ENCODE measurements at places on chromosomes 12 and 14. TPM values are rescaled to one million over a fixed set of nuclear protein-coding genes. Genes with fewer than 3 reads are reported as not detected.

GRCh38 chr14:96126783-96127271, 77.8 kb upstream of the BDKRB2 start:
- peak; percentile 55 for DNase-seq
- no peaks in the 10 kb centered on the region for H3K27me3 ChIP-seq

GRCh38 chr14:37480446-37481290, 114.4 kb downstream of the FOXA1 start:
- DNase-seq, result no peak
- no peaks in the 10 kb centered on the region for H3K27me3 ChIP-seq
- H3K4me1 ChIP-seq, result no peaks in the 10 kb centered on the region
- H3K4me3 ChIP-seq, result no peak overlapping the region

- H3K27me3 ChIP-seq, result no peaks in the 10 kb centered on the region
- no peaks in the 10 kb centered on the region for H3K36me3 ChIP-seq
- H3K27ac ChIP-seq, result no peak overlapping the region
Measured at GRCh38 chr14:68603533-68604360, 189.1 kb downstream of the ZFP36L1 start.

DNA sequence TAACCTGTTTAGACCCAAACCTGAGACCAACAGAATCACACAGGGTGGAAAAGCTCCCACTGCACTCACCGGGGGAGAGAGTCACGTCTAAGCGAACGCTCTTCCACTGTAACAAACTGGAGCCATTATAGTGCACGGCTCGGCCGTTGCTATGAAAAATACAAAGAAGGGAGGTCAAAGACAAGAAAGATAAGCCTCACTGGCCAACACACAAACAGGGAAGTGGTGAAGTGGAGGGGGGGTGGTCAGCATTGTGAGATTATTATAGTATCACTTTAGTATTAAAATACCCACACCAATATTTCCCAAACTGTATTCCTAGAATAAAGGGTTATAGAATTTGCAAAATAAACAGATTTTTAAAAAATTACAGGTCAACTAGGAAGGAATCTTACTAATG, 90.9 kb downstream of the TRAFD1 start:
- DNase-seq, result no peak
- peaks cover 2% of the 10 kb centered on the region for H3K4me1 ChIP-seq
- H3K27me3 ChIP-seq, result no peaks in the 10 kb centered on the region

DNA sequence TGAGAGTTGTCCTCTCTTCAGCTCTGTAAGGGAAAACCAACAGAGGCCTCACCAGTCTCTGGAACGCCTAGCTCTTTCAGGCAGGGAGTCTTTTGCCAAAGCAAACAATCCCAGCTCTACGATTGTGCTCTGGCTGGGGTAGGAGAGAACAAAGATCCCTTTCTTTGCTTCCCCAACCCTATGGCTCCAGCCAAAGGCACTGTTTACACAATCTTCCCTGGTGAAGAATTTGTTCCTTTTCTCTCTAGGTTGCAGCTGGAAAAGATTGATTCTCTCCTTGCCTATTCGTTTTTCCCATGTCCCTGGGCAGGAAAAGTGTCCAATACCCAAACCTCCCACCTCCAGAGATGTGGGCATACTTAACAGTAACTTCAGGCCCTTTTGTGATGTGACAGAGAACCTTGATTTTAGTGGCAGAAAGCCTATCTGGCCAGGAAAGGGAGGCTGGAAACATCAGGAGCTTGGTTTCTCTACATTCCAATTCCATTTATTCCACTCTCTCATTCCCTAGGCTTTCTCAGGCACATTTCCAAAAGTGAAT, 16.8 kb downstream of the ATP5MC2 start:
- H3K36me3 ChIP-seq, result peaks cover 6% of the 10 kb centered on the region
- H3K27me3 ChIP-seq, result no peaks in the 10 kb centered on the region
- no peak overlapping the region for H3K4me3 ChIP-seq

- peaks cover 6% of the 10 kb centered on the region for H3K4me1 ChIP-seq
- H3K36me3 ChIP-seq, result peaks cover 16% of the 10 kb centered on the region
- no peaks in the 10 kb centered on the region for H3K27me3 ChIP-seq
- no peak overlapping the region for H3K27ac ChIP-seq
- DNase-seq, result no peak
- H3K4me3 ChIP-seq, result no peak overlapping the region
Measured at GRCh38 chr14:89175881-89176799, 240.9 kb downstream of the FOXN3 start.

Gene RPL36AL
- 249 TPM for total RNA-seq

Gene FLVCR2
- total RNA-seq, result 1.4 TPM

Gene WNT5B
- 102 TPM for total RNA-seq

- H3K4me3 ChIP-seq, result no peak overlapping the region
- H3K27ac ChIP-seq, result no peak overlapping the region
- no peaks in the 10 kb centered on the region for H3K27me3 ChIP-seq
- H3K4me1 ChIP-seq, result peaks cover 2% of the 10 kb centered on the region
- DNase-seq, result no peak
Measured at GRCh38 chr14:77763978-77764377, 3.0 kb upstream of the SNW1 start.

DNA sequence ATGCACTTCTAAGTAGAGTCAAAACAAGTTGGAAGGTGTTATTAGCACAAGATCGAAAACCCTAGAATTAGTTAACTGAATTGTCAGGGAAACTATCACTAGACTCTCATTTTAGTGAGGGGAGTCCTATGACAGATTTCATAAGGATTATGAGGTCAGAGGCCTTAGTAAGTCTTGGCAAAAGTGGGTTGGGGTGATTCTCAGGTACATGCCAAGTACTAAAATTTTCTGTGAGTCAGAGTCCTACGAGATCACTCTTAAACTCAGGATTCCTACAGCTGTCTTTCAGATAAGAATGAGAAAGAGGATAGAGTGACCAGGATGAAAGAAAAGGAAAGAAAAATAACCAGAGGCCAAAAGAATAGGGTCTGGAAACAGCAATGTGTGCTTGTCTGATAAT, 50.8 kb upstream of the BBS10 start:
- H3K27ac ChIP-seq, result no peak overlapping the region
- DNase-seq, result no peak

DNA sequence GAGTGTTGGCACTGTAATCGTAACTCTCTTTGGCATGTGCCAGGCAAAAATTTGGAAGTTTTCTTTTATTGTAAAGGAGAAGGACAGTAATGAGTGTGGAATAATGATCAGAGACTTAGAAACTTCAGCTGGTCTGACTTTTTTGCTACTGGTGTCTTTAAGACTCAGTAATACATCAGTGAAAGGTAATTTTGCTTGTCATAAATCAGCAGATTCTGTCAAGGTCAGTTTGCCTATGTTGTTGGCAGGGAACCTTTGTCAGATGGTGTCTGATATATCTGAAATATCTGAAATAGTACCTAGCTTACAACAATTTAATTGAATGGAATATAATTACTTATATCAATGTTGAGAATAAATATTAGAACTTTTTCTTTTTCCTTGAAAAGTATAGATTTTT, 516.9 kb downstream of the LRFN5 start:
- no peak overlapping the region for H3K27ac ChIP-seq
- H3K4me1 ChIP-seq, result no peaks in the 10 kb centered on the region
- no peaks in the 10 kb centered on the region for H3K27me3 ChIP-seq
- H3K4me3 ChIP-seq, result no peak overlapping the region

- DNase-seq, result no peak
- H3K27me3 ChIP-seq, result no peaks in the 10 kb centered on the region
- H3K27ac ChIP-seq, result no peak overlapping the region
- H3K4me3 ChIP-seq, result no peak overlapping the region
Measured at GRCh38 chr14:69064596-69064995, 85.5 kb upstream of the ACTN1 start.

DNA sequence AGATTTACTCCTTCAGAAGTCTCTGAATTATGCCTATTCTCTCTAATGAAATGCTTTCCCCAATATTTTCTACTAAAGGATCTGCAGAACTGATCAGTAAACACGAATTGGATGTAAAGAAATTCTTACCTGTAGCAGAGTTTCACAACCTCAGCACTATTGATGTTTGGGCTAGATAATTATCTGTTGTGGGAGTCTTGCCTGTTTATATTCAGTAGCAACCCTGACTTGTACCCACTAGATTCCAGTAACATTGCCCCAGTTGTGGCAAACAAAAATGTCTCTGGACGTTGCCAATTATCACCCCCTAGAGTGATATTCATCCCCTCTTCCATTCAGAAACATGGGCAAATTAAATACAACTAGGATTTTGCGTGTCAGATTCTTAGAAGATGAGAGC, 156.8 kb upstream of the TMTC2 start:
- no peaks in the 10 kb centered on the region for H3K4me1 ChIP-seq
- no peak for DNase-seq
- no peaks in the 10 kb centered on the region for H3K36me3 ChIP-seq
- no peak overlapping the region for H3K27ac ChIP-seq
- H3K27me3 ChIP-seq, result no peaks in the 10 kb centered on the region

DNA sequence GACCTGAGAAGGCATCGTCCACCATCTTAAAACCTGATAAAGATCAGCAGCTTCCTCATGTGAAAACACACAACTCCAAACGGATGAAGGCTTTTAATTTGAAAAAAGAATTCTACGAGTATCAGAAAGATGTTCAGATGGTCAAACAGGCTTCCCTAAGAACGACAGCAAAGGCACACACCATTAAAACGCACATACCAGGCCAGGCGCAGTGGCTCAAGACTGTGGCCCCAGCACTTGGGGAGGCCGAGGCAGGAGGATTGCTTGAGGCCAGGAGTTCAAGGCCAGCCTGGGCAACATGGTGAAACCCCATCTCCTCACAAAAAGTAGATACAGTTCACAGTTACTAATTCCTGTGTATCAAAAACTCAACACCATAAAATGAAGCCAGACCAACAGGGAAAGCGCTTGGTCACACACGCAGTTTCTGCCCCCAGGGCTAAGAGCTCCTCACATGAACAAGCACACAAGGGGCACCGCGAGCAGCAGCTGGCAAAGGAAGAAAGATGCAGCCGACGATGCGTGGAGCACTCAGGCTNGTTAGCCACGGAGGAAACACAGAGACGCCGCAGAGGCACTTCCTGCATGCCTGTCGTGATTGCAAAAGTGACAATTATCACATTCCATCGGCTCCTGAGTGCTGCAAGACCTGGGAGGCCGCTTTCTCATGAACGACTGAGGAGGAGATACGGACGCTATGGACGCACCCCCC, 78.0 kb downstream of the NOC4L start:
- no peaks in the 10 kb centered on the region for H3K4me1 ChIP-seq
- no peak overlapping the region for H3K4me3 ChIP-seq
- DNase-seq, result peak; percentile 2
- H3K27me3 ChIP-seq, result peaks cover 3% of the 10 kb centered on the region

GRCh38 chr14:35044939-35045797, 904 bp upstream of the FAM177A1 start:
- peak; percentile 62 for DNase-seq
- peak overlapping the region; percentile 79 for H3K4me3 ChIP-seq
- H3K27me3 ChIP-seq, result no peaks in the 10 kb centered on the region
- H3K27ac ChIP-seq, result peak overlapping the region; percentile 95

GRCh38 chr12:42757624-42758119, 168.1 kb upstream of the PRICKLE1 start:
- H3K4me3 ChIP-seq, result no peak overlapping the region
- no peak overlapping the region for H3K27ac ChIP-seq
- no peaks in the 10 kb centered on the region for H3K36me3 ChIP-seq
- DNase-seq, result no peak
- H3K27me3 ChIP-seq, result no peaks in the 10 kb centered on the region
- H3K4me1 ChIP-seq, result peaks cover 12% of the 10 kb centered on the region

DNA sequence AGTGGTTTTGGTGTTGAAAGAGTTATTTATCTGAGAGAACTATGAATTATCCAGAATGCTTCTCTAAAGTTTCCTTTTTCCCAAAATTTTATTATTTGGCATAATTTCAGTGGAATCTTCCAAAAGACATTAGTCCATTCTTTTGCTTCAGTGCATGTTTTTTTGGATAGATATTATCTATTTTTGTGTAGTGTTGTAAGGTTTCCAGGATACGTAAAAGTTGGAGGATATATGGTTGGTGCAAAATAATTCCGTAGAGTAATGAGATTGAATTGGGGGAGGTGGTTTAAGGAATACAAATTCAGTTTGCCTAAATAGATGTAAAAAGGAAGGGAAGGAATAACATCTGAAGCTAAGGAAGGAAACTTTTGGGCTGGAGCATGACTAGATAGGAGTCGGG, 186.6 kb downstream of the RGS6 start:
- no peaks in the 10 kb centered on the region for H3K4me1 ChIP-seq
- H3K36me3 ChIP-seq, result no peaks in the 10 kb centered on the region
- no peaks in the 10 kb centered on the region for H3K27me3 ChIP-seq
- no peak for DNase-seq
- no peak overlapping the region for H3K4me3 ChIP-seq
- H3K27ac ChIP-seq, result no peak overlapping the region

GRCh38 chr12:3835914-3836313, 37.3 kb downstream of the PARP11 start:
- no peaks in the 10 kb centered on the region for H3K36me3 ChIP-seq
- H3K4me3 ChIP-seq, result no peak overlapping the region
- no peak overlapping the region for H3K27ac ChIP-seq
- no peaks in the 10 kb centered on the region for H3K27me3 ChIP-seq
- peaks cover 1% of the 10 kb centered on the region for H3K4me1 ChIP-seq

Gene RNFT2
- 1.7 TPM for total RNA-seq

GRCh38 chr12:26422839-26423398, 227.5 kb downstream of the SSPN start:
- no peak overlapping the region for H3K4me3 ChIP-seq
- H3K27ac ChIP-seq, result no peak overlapping the region
- no peaks in the 10 kb centered on the region for H3K36me3 ChIP-seq
- no peak for DNase-seq
- no peaks in the 10 kb centered on the region for H3K27me3 ChIP-seq

Gene KRT85
- total RNA-seq, result not detected

Gene HOXC12
- total RNA-seq, result not detected

GRCh38 chr12:51821440-51822260, 26.9 kb downstream of the FIGNL2 start:
- peak overlapping the region; percentile 68 for H3K4me3 ChIP-seq
- no peaks in the 10 kb centered on the region for H3K36me3 ChIP-seq
- no peaks in the 10 kb centered on the region for H3K27me3 ChIP-seq
- H3K27ac ChIP-seq, result peak overlapping the region; percentile 39

DNA sequence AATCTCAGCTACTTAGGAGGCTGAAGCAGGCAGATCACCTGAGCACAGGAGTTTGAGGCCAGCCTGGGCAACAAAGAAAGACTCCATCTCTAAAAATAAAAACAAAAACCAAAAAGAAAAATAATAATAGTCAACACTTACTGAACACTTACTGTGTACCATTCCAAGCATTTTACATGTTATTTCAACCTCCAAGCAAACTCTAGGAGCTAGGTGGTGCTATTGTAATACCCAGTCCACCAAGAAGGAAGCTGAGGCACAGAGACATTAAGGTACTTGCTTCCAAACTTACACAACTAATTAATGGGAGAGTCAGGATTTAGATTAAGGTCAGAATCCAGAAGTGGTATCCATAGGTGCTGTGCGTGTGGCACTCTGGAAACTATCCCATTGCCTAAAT, 13.7 kb upstream of the OR6J1 start:
- peak; percentile 49 for DNase-seq
- no peaks in the 10 kb centered on the region for H3K4me1 ChIP-seq
- no peak overlapping the region for H3K4me3 ChIP-seq
- no peak overlapping the region for H3K27ac ChIP-seq

Gene TBX3
- 18.6 TPM for total RNA-seq

Gene LRP10
- total RNA-seq, result 25.1 TPM

Gene KLRC4
- not detected for total RNA-seq

Gene FLRT2
- total RNA-seq, result 11.1 TPM
